Left cardiac atrium (tissue), 4 donors: ENCODE measurements at places on chromosomes 1 and 21. TPM values are rescaled to one million over a fixed set of nuclear protein-coding genes. Genes with fewer than 3 reads are reported as not detected.
A peak's percentile ranks its signal among the peaks of the same experiment; 100 is the strongest.

F13B gene
- total RNA-seq: not detected

CR1L gene
- not detected for total RNA-seq

CD160 gene
- total RNA-seq: 0.21 TPM

CFHR2 gene
- not detected for total RNA-seq

GJA8 gene
- not detected for total RNA-seq

SYCP1 gene
- not detected for total RNA-seq

AGMAT gene
- 0.13 TPM for total RNA-seq

C1orf226 gene
- total RNA-seq: 4.9 TPM

SEC22B gene
- total RNA-seq: 23.7 TPM

TLCD4 gene
- total RNA-seq: 43.4 TPM

TMCO4 gene
- total RNA-seq: 9.0 TPM

RNF223 gene
- total RNA-seq: not detected

FAM131C gene
- total RNA-seq: 3.2 TPM

CLCA1 gene
- not detected for total RNA-seq

STK40 gene
- total RNA-seq: 69.2 TPM

HMCN1 gene
- 22.3 TPM for total RNA-seq

- no peak for DNase-seq
These were observed 24.5 kb downstream of the IRF2BP2 start for GRCh38 chr1:234585330-234586055.

- no peak for DNase-seq
These were observed 36.6 kb downstream of the NRIP1 start for GRCh38 chr21:15028186-15028585.

GRCh38 chr1:235642011-235642942, 7.3 kb downstream of the GNG4 start:
- no peak for DNase-seq

GRCh38 chr1:197745911-197746310, 29.4 kb downstream of the DENND1B start:
- no peak for DNase-seq

GRCh38 chr1:93502571-93502970, 54.7 kb downstream of the FNBP1L start:
- no peak for DNase-seq

GRCh38 chr1:27724961-27725373, 794 bp upstream of the FAM76A start:
- peak; percentile 35 for DNase-seq

GRCh38 chr1:224411766-224412165, 22.8 kb downstream of the WDR26 start:
- no peak for DNase-seq

- DNase-seq: no peak
These were observed 17.5 kb downstream of the RSPH1 start for GRCh38 chr21:42478504-42478903.

GRCh38 chr21:16797540-16797939, 715.3 kb upstream of the CXADR start:
- DNase-seq: no peak

DNA sequence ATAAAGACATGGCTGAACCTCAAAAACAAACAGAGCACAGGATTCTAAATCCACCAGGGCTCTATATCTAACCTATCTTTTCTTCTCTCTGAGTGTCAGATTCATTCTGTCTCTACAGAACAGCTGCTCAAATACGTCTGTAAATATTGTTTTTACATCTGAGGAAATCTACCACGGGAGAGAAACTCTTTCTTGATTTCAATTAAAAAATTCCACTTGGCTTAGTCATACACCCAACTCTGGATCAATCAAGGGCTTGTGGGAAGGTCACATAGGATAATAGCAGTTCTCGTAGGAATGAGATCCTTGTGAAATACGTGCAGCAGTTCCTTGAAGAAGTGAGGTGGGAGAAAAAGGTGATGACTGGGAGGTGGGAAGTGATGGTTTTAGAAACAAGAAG, 1355.7 kb upstream of the ADGRL2 start:
- no peak for DNase-seq

GRCh38 chr1:236830116-236830515, 35.0 kb downstream of the MTR start:
- DNase-seq: no peak

DNA sequence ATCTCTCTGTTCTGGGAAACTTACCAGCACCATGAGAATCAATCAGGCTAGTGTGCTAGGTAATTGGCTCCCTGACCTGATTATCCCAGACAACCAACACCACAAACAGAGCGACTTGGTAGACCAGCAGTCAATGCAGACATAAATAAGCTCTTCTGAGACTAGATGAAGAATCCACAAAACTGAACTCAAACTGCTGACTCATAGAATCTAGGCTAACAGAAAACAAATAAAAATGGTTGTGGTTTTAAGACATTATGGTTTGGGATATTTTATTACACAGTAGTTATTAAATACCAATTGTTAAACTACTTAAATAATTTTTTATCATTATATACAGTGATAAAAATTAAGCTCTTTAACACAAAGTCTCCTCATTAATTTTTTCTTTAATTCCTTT, 535.7 kb downstream of the COL11A1 start:
- no peak for DNase-seq

DNA sequence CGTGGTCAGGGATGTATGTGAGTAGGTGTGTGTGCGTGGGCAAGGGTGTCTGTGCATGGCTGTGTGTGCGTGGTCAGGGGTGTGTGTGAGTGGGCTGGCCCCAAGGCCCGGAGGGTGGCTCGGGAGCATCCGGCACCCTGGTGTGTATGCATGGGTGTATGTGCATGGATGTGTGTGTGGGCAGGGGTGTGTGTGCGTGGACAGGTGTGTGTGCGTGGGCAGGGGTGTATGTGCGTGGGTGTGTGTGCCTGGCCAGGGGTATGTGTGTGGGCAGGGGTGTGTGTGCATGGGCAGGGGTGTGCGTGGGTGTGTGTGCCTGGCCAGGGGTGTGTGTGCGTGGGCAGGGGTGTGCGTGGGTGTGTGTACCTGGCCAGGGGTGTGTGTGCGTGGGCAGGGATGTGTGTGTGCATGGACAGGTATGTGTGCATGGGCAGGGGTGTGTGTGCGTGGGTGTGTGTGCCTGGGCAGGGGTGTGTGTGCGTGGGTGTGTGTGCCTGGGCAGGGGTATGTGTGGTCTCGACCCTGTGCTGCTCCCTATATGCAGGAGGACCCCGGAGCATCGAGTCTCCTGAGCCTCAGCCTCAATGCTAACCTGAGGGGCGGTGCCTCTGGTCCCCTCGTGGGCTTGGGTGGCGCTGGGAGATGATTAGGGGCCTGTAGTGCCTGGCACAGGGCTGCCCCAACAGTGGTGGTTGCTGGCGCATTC, 16.3 kb downstream of the ARHGEF16 start:
- DNase-seq: peak; percentile 11

DNA sequence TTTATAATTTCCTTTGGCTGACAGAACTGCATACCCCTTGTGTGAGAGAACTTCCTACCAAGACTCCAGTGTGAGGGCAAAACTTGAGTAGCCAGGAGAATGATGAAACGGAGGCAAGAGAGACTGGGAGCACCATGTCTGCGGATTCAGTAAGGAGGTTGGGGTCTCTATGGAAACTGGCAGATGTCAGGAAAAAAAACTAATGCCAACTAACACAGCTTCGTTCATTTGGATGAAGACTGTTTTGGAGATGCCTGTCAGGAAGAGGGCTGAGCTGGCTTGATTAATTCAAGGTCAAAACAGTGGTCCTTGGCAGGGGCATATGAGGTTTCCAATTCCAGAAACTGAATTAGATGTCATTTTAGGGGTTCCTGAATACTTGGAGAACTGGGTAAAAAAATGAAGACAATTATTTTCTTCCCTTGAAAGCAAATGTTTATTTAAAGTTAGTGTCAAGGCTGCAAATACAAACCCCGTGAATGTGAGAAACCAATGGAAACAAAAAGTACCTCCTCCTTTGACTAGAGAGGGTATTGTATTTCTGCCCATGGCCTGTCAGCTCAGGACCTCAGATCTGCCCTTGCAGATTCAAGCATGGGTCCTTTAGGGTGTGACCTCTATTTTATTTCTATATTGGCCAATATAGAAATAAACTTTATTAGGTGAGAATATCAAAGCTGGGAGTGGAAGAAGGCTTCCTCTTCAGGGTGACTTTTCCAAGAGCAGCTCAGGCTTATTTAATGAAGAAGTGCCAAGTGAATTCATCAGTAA, 110.5 kb downstream of the MAST2 start:
- no peak for DNase-seq

GRCh38 chr1:221715321-221716169, 26.3 kb downstream of the DUSP10 start:
- DNase-seq: no peak

GRCh38 chr1:184789884-184790283, 35.2 kb upstream of the EDEM3 start:
- DNase-seq: no peak

GRCh38 chr1:47621483-47621882, 183.6 kb downstream of the FOXD2 start:
- DNase-seq: no peak

DNA sequence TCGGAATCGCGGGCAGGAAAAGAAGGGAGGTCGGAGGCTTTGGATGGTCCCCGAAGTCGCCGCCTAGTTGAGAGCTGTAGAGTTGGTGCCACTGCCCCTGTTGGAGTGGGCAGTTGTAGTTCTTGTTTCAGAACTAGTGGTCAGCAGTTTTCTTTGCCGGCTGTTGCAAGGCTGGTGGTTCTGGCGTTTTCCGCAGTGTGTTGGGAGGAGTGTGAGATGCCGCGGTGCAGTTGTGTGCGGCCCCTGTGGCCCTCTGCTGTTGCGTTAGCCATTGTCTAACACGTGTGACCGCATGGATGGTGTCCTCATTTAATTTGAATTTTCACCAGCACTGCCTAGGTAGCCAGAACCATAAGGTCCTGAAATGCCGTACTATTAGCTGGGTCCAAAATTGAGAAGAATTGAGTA, 1.4 kb downstream of the ARF1 start:
- DNase-seq: peak; percentile 52

- DNase-seq: no peak
These were observed 252.4 kb downstream of the NUF2 start for GRCh38 chr1:163574119-163574518.

GRCh38 chr1:162388083-162388594, 6.6 kb downstream of the C1orf226 start:
- no peak for DNase-seq

GRCh38 chr1:2085080-2085479, 34.9 kb downstream of the PRKCZ start:
- no peak for DNase-seq

- no peak for DNase-seq
These were observed 405.8 kb downstream of the DUSP10 start for GRCh38 chr1:221336126-221336525.

DNA sequence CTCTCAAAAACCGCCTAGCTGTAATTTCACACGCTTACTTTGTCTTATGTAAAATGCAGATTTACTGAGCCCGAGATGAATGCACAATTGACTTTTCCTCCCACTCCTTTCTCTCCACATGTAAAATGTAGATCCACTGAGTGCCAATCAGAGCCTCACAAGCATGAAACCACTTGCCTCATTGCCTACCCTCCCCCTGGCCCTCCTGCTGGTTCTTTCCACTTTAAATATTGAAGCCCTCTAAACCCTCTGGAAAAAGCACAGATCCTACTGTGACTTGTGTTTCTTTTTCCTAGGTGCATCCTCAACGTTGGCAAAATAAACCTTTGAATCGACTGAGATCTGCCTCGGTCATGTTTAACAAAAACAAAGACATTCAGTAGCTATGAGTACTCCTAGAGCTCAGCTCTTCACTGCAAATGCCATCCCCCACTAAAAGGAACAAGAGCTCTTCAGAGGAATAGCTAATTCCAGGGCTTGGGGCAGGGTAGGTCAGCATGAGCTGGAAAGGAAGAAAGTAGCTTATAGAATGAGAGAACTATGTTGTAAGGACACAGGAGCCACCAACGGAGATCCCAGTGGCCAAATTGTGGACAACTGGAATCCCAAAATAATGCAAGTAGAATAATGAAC, 365.5 kb upstream of the RUNX1 start:
- DNase-seq: no peak

- DNase-seq: no peak
These were observed 2.0 kb downstream of the KANK4 start for GRCh38 chr1:62317021-62317768.

DNA sequence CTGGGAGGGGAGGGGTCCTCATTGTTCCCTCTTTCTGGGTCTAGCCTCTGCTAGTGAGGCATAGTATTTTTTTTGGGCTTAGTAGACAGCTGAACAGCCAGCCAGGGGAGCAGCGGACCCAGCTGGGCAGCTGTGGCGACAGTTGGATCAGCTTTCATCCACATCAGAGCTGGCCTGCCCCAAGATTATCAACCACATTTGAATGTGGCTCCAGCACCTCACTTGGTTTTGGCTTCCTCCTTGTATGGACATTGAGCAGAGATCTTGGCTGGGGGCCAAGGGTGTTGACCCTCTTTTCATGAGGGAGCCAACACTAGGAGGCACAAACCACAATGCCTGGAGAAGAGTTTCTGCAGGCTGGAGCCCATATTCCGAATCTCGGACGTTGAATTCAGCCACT, 25.0 kb downstream of the WNT4 start:
- DNase-seq: peak; percentile 52

- no peak for DNase-seq
These were observed 105.7 kb downstream of the ZNF326 start for GRCh38 chr1:90100566-90100965.

DNA sequence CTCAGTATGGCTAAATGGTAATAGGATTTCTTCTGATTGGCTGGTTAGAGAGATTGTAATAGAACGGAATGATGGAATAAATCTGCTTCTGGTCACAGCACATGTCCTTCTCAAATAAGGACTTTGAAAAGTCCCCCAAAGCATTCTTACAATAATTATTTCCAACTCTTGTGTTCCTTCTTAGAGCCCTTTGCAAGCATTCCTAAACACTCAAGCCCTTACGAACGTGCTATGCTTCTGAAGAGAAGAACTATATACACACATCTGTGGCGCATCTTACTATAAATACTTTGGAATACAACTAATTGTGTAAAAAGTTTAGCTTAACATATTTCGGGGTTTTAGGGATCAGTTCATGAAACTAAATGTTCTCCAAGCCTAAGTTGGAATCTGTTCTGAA, 25.6 kb downstream of the CLIC4 start:
- no peak for DNase-seq

GRCh38 chr1:93675271-93675670, 6.4 kb downstream of the BCAR3 start:
- DNase-seq: no peak

DNA sequence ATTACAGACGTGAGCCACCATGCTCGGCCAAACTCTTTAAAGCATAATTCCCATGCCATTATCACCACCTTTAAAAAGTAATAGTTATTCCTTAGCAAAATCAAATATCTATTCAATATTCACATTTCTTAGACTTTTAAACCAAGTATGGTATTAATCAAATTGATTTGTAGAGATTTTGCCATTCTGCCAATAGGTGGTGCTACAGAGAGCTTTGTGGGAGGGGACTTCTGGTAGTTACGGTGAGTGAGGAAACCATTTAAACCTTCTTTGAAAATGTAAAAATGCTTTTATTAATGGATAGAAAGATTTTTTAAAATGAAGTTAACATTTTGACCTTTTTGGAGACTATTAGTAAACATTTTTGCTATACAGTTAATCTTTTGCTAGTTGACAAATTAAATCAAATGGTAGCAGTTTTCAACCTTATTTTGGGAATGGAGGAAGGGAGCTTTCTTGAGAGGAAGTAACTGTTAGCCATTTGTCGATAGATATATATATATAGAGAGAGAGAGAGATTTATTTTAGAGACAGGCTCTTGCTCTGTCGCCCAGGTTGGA, 19.3 kb downstream of the IARS2 start:
- no peak for DNase-seq

GRCh38 chr1:199956005-199956404, 71.5 kb upstream of the NR5A2 start:
- DNase-seq: no peak
